NCI-H524 treated with DMSO at 0.1 percent for 48 hours (cell line): ENCODE measurements at places on chromosomes 4 and X.

GRCh38 chrX:109710181-109710580 lies 22.9 kb downstream of the ACSL4 start:
- peak; percentile 9 for DNase-seq

DNA sequence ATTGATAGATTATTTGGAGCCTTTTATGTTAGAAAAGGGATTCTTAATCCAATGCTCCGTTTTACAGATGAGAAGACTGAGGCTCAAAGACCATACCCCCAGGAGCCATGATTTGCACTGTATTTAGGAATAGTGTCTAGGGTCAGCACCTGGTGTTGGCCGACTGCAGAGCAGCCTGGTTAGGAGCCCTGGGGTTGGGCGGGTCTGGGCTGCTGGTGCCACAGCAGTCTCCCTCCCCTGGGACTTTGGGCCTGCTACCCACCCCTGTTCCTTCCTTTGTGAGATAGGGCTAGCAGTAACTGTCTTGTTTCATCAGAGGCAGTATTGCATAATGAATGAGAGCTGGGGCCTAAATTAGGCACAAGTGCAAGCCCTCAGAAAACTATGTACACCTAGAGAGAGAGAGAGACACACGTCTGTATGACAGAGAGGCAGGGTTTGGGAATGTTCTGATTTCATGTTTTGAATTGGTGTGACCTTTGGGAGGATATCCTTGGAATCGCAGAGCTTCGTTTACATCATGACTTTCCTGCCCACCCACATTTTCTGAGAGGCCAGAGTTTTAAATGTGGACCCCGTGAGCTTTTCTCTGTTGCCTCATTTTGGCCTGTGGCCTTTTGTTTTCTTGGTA lies 111.7 kb downstream of the PTTG2 start:
- DNase-seq = no peak

GRCh38 chr4:121177246-121178137 lies 13.4 kb upstream of the TNIP3 start:
- no peak for DNase-seq

DNA sequence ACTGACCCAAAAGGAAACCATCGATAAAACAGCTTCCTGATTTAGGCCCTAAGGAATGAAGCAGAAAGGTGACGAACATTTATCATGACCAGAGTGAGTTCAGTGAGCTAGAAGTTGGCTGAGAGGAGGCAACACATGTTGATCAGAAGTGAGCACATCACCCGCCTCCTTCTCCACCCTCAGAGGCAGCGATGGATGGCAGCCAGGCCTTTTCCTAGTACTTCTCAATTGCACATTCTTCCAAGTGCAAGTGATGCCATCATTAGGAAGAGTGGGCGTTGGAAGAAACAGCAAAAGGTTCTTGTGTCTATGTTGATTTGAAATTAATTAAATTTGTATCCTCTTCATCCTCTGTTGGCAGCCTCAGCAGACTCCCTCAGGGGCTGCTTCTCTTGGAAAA lies 51.7 kb downstream of the TMEM154 start:
- DNase-seq = no peak

GRCh38 chr4:101264993-101265815 lies 82.1 kb downstream of the PPP3CA start:
- DNase-seq = no peak

- DNase-seq = no peak
Observed at GRCh38 chrX:55648434-55648833, 25.2 kb downstream of the FOXR2 start.

DNA sequence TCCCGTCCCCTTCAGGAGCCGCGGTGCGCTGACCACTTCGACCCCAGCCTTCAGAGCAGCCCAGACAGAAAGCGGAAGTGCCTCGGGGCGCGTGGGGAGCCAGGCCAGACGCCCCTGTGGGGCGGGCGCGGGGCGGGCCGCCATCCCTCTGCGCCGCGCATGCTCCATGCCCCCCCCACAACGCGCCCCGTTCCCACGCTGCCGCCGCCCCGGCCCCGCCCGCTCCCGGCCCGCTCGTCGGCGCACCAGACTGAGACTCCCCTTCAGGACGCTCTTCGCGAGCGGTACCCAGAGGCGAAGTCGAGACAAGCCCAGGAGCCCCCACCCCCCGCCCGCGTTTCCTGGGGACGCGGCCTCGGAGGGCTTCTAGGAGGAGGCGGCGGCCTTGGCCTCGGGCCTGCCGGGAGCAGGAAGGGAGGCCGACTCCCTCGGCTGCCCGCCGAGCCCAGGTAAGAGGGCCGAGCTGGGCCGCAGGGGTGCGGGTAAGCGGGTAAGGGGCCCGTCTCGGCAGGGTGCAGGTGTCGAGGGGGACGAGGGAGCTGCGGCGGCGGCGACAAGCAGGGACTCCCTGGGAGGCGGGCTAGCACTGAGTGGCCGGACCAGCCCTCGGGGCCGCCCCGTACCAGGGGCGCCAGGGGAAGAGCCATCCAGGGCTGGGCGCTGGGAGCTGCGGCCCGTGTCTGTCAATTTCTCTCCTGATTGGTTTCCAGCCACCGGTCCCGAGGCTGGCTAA lies at the start of gene ZFP92:
TSS of gene ZFP92 (plus strand) at position 218 of the 733 bp plus-strand sequence. CDS start 6,851 bp downstream, outside the sequence.
- no peak for DNase-seq

DNA sequence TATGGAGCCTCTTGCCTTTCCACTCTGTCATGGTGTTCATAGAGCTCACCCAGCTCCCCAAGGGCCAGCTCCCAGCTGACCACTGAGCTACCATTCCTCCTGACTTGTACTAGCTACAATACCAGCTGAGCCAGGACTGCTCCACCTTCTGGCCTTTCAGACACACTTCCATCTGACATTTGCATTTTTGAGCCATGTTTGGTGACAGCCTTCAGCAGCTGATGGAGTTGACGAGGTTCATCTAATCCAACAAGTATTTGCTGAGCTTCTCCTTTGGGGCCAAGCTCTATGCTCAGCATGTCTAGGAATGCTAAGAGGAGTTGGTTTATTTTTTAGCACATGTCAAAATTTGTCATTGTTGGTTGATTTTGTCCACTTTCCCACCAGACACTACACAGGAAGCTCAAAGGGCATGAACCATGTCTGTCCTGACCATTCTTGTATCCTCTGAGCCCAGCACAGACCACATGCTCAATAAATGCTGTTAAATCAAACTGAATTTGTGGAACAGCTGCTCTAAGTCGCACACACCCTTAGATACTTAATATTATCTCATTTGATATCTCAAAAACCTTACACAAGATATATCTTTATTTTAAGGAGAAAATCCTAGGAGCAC lies 142.6 kb upstream of the PPARGC1A start:
- no peak for DNase-seq

DNA sequence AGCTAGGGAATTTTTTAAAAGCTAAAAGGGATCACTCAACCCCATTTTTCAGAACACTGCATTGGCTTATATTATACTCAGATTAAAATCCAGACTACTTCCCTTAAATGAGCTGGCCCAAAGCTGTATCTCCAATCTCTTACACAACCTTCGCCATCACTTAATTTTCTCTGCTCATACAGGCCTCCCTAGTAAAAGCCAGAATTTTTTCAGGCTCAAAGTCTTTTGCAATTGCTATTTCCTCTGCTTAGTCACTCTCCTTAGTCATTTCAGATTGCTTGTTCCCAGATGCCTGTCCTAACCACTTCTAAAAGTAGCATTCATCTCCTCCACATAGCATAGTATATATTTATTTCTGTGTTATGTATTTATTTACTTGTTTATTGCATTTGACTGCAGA lies 1587.9 kb upstream of the ADGRL3 start:
- DNase-seq = no peak

GRCh38 chr4:157115613-157116335 lies 39.8 kb downstream of the GLRB start:
- DNase-seq = no peak

GRCh38 chrX:149255860-149256259 lies 249.2 kb downstream of the IDS start:
- no peak for DNase-seq

GRCh38 chr4:168019019-168019651 lies 73.2 kb upstream of the ANXA10 start:
- no peak for DNase-seq

DNA sequence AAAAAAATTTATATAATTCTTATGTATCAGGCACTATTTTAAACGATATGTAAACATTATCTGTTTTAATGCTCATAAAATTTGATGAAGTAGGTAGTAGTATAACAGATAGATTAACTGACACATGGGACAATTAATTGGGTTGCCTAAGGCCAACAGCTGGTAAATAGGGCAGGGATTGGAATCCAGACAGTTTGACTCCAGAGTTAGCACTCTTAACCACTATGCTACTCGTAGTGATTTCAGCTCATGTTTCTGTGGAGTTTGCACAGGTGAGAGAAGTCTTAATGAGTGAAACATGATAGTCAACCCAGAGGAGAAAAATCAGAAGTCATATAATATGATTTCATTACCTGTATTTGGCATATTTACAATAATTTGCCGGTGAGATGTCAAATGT lies 126.0 kb upstream of the WDFY3 start:
- DNase-seq = peak; percentile 51
